ENCODE measurements at places on chromosomes 11 and 22. TPM values are rescaled to one million over a fixed set of nuclear protein-coding genes. Genes with fewer than 3 reads are reported as not detected.

DNA sequence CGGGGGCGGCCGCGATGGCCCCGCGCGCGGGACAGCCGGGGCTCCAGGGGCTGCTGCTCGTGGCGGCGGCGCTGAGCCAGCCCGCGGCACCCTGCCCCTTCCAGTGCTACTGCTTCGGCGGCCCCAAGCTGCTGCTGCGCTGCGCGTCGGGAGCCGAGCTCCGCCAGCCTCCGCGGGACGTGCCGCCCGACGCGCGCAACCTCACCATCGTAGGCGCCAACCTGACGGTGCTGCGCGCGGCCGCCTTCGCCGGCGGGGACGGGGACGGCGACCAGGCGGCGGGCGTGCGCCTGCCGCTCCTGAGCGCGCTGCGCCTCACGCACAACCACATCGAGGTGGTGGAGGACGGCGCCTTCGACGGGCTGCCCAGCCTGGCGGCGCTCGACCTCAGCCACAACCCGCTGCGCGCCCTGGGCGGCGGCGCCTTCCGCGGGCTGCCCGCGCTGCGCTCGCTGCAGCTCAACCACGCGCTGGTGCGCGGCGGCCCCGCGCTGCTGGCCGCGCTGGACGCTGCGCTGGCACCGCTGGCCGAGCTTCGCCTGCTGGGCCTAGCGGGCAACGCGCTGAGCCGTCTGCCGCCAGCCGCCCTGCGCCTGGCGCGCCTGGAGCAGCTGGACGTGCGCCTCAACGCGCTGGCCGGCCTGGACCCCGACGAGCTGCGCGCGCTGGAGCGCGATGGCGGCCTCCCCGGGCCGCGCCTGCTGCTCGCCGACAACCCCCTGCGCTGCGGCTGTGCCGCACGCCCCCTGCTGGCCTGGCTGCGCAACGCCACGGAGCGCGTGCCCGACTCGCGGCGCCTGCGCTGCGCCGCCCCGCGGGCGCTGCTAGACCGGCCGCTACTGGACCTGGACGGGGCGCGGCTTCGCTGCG lies 697 bp downstream of the TPBGL start:
- peak; percentile 78 for DNase-seq

Gene SGSM1
- polyA plus RNA-seq = 0.13 TPM

Gene TTC28
- polyA plus RNA-seq = 3.1 TPM

- DNase-seq = no peak
Measured at GRCh38 chr11:59615120-59615636, 396 bp downstream of the OSBP start.

Gene INPP5J
- not detected for polyA plus RNA-seq

Gene DGCR6L
- 84.4 TPM for polyA plus RNA-seq

GRCh38 chr22:34334893-34335292 lies 414.6 kb upstream of the LARGE1 start:
- DNase-seq = no peak

GRCh38 chr22:41240377-41241132 lies at the start of gene CHADL:
CHADL (minus strand) TSS chr22:41240931; CDS start chr22:41240881, 50 bp downstream.
- DNase-seq = no peak

GRCh38 chr22:49508561-49508960 lies 319.1 kb downstream of the BRD1 start:
- DNase-seq = no peak

GRCh38 chr11:24171869-24172268 lies 325.0 kb upstream of the LUZP2 start:
- no peak for DNase-seq

- no peak for DNase-seq
Measured at GRCh38 chr11:86735451-86736290, 63.3 kb upstream of the ME3 start.

GRCh38 chr11:60960405-60960804 lies 8.4 kb upstream of the SLC15A3 start:
- no peak for DNase-seq

Gene OR2D2
- polyA plus RNA-seq = not detected

DNA sequence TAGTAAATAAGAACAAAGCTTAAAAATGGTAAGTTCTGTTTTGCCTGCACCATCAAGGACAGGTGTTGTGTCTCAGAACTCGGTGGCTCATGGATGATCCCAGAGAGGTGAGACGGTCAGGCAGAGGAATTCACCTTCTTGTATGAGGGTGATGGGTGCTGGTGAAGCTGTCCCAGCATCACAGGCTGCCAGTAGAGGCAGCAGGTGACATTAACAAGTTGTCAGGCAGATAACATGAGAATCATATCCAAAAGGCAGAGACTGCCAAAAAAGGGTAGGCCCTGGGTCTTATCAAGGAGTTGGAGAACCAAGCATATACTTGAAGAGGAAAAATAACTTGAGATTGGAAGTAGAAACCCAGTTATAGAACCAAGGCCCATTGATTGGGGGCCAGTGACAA lies 437.8 kb downstream of the DYNC2H1 start:
- DNase-seq = no peak

Gene DRICH1
- not detected for polyA plus RNA-seq

- DNase-seq = no peak
Measured at GRCh38 chr11:19234231-19234817, 6.4 kb downstream of the E2F8 start.
